ENCODE measurements at places on chromosomes 1 and 21. TPM values are rescaled to one million over a fixed set of nuclear protein-coding genes. Genes with fewer than 3 reads are reported as not detected.

Gene CAPN8
- not detected for polyA plus RNA-seq

Gene ZNF683
- not detected for polyA plus RNA-seq

Gene TOR1AIP2
- polyA plus RNA-seq, result 48.4 TPM

Gene ZFP69B
- polyA plus RNA-seq, result 5.9 TPM

Gene BARHL2
- not detected for polyA plus RNA-seq

Gene SLAMF7
- not detected for polyA plus RNA-seq

Gene KRTAP23-1
- not detected for polyA plus RNA-seq

Gene LCE2B
- not detected for polyA plus RNA-seq

Gene TNFAIP8L2
- not detected for polyA plus RNA-seq

Gene PEA15
- 512 TPM for polyA plus RNA-seq

Gene BGLAP
- polyA plus RNA-seq, result 0.12 TPM

Gene C1orf226
- 0.11 TPM for polyA plus RNA-seq

Gene PLA2G2F
- not detected for polyA plus RNA-seq

Gene LCE2A
- polyA plus RNA-seq, result not detected

Gene CELA3B
- polyA plus RNA-seq, result not detected

Gene C1orf116
- polyA plus RNA-seq, result not detected

Gene TEDDM1
- not detected for polyA plus RNA-seq

Gene ROR1
- 7.3 TPM for polyA plus RNA-seq

Gene SV2A
- polyA plus RNA-seq, result 27.3 TPM

Gene FAM72B
- 3.5 TPM for polyA plus RNA-seq

Gene WNT9A
- polyA plus RNA-seq, result 0.91 TPM

Gene PLCH2
- polyA plus RNA-seq, result 0.06 TPM

Gene TNFRSF9
- polyA plus RNA-seq, result 0.94 TPM
